ENCODE measurements at places on chromosomes 2 and 18.

- DNase-seq = peak; percentile 46
Observed at GRCh38 chr2:130824492-130825061, 12.1 kb upstream of the ARHGEF4 start.

GRCh38 chr2:179410552-179411356, 146.1 kb upstream of the SESTD1 start:
- DNase-seq = peak; percentile 2

DNA sequence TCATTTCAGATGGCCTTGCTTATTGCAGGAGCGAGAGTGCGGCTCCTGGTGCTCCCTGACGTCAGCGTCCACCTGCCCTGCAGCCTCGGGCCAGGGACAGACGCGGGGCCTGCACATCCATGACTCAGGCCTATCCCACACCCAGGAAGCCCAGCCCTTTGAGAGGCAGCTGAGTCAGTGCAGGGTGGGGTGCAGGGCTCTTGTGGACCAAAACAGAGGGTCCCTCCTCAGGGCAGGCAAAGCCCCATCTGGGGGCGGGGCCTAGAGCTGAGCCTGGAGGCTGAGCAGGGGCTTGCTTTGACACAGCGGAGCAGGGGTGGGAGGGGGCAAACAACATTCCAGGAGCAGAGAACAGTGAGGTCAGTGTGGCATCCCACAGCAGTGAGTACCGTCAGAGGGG, 7.7 kb upstream of the ARHGEF4 start:
- no peak for DNase-seq

DNA sequence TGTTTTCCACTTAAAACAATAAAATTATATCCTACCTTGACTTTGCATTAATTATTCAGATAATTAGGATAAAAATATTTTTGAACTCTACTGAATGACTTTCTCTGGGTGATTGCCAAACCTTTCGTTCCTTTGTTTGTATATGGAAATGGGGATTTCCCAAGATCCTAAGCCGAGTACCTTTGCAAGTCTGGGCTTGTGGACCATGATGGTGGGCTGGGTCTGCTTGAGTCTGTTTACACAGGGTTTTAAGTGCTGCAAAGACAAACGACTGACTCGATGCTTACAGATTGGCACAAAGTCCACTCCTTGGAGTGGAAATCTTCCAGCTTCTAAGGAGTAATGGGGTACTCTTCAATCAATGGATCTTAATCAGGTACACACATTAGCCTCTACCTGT, 659.5 kb downstream of the TSN start:
- no peak for DNase-seq

DNA sequence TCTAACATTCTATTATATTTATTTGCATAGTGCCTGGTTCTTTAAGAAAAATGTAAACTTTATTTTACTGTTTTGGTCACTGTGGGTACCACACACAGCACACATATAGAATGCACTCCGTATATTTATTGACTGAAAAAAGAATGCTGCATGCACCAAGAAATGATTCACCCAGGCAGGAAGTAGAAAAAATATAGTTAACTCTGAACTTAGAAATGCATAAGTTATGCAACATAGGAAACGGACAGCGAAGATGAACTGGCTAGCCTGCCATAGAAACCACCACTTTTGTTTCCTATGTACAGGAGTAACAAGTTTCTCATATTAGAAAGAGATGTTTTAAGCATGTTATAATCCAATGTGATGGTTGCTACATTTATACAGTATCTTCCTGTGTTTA, 635.8 kb downstream of the DSC3 start:
- DNase-seq = no peak

GRCh38 chr2:43848214-43848613, 9.4 kb downstream of the ABCG8 start:
- no peak for DNase-seq

GRCh38 chr2:8300216-8300615, 381.6 kb upstream of the ID2 start:
- no peak for DNase-seq

GRCh38 chr18:57794951-57795728, 8.0 kb downstream of the ATP8B1 start:
- DNase-seq = no peak

- DNase-seq = no peak
Observed at GRCh38 chr2:40127890-40128557, 323.9 kb downstream of the SLC8A1 start.

- DNase-seq = no peak
Observed at GRCh38 chr2:165544897-165545296, 75.4 kb downstream of the CSRNP3 start.

DNA sequence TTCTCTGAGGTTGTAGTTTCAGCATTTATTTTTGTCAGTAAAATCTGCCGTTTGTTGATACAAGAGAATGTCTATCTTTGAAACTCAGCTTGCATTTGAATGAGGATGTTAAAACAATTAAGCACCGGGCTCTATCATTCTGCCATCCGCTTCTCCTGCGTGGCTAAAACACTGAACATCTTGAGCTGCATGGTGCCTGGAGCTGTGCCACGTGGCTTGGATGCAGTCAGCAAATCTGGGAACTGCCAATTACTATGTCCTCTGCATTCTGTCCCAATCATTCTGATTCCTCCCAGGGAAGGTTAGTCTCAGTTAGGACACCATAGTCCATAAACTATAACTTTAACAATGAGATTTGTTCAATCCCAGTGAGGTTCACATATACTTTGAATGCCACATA, 598.4 kb downstream of the FBXO15 start:
- no peak for DNase-seq

DNA sequence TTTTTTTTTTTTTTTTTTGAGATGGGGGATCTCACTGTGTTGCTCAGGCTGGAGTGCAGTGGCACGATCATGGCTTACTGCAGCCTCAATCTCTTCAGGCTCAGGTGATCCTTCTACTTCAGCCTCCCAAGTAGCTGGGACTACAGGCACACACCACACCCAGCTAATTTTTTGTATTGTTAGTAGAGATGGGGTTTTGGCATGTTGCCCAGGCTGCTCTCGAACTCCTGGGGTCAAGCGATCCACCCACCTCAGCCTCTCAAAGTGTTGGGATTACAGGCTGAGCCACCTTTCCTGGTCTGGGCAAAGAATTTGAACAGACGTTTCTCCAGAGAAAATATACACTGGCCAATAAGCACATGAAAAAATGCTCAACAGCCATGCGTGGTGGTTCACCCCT, 2.9 kb upstream of the SNRNP200 start:
- DNase-seq = no peak

DNA sequence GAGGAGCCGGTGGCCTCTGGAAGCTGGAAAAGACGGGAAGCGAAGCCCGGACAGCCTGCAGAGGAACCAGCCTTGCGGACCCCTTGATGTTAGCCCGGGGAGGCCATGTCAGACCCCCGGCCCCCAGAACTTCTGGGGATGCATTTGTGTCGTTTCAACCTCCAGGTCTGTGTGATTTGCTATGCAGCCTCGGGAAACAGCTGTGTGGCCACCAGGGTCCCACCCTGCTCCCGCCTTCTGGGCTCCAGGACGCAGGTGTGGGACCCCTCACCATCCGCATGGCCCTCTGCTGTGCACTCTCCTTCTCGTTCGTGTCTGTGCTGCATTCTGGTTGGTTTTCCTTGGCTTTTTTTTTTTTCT, 13.3 kb downstream of the NEU4 start:
- DNase-seq = no peak

Measured in frontal cortex (tissue), 4 donors.